ENCODE measurements at places on chromosomes 1 and 21.

- DNase-seq: no peak
Observed at GRCh38 chr1:202551683-202552082, 158.6 kb downstream of the SYT2 start.

DNA sequence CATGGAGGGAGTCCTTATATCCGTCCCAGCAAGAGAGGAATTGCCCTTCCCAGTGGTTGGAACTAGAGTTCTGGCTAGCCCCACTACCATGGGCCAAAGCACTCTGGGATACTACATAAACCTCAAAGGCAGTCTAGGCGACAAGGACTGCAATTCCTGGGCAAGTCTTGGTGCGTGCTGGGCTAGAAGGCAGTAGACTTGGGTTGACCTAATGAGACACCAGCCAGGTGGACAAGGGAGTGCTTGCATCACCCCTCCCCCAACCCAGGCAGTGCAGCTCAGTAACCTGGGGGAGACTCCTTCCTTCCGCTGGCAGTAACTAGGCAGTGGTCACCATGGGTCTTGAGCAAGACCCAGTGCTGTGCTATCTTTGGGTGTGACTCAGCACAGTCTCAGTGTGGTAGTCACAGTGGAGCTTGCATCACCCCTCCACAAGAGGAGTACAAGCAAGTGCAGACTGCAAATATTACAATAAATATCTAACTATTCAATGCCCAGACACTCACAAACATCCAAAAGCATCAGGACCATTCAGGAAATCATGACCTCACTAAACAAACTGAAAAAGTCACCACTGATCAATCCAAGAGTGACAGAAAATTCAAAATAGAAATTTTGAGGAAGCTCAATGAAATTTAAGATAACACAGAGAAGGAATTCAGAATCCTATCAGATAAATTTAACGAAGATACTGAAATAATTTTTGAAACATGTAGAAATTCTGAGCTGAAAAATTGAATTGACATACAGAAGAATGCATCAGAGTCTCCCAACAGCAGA, 84.7 kb upstream of the LYPLAL1 start:
- DNase-seq: no peak

DNA sequence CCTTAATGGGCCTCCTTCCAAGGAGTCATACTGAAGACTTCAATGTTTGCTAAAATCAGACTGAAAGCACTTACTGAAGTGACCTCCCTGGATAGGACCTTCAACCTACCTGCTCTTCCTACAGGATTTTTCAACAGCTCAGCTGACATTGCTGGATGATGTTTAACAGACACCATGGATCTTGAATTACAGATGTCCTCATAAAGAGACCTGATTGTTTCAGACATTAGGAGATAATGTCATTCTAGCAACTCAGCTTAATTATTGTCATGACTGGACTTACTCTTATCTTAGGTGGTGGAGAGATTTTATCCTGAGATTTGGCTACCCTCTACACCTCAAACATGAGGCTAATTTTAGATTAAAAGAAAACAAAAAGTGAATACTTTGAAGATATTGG, 73.9 kb upstream of the SDC3 start:
- no peak for DNase-seq

GRCh38 chr1:242797856-242798255, 273.4 kb upstream of the PLD5 start:
- no peak for DNase-seq

- no peak for DNase-seq
Observed at GRCh38 chr1:94855307-94855700, 35.1 kb downstream of the SLC44A3 start.

GRCh38 chr1:78672428-78672827, 22.8 kb downstream of the IFI44 start:
- DNase-seq: no peak

- no peak for DNase-seq
Observed at GRCh38 chr21:38988509-38989378, 183.0 kb downstream of the ETS2 start.

DNA sequence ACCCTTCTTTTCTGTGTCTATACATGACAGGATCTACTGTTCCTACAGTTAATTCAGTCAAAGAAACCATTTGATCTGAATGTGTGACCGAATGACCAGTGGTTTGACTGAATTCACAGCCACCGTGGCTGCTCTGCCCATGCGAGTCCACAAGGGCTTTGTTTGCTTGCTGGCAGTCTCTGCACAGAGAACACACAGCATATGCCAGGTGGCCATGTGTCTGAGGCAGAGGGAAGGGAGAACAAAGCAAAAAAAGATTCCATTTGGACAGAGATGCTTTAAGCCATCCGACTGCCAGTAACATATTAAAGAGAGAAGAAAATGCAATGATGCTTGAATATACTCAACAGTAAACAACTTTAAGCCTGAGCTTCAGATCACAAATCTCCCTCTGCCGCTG, 737.8 kb upstream of the CXADR start:
- DNase-seq: no peak

GRCh38 chr1:21938732-21939538, 1.8 kb upstream of the HSPG2 start:
- no peak for DNase-seq

DNA sequence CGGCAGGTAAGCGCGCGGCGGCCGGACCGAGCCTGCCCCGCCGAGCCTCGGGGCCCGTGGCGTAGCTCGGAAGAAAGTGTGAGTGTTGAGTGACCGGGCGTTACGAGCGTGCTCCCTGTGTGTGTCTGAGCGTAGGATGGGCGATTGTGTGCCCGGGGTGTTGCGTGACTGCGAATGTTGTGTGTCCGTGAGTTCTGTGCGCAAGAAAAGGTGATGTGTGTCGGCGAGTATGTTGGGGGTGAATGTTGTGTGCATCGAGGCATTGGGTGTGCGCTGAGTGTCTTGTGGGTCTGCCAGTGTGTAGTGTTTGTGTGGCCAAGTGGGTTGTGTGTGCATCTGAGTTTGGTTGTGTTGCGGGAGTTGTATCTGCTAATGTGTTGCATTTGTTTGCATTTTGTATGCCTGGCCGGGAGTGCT, 398 bp downstream of the PTPRU start:
- no peak for DNase-seq

DNA sequence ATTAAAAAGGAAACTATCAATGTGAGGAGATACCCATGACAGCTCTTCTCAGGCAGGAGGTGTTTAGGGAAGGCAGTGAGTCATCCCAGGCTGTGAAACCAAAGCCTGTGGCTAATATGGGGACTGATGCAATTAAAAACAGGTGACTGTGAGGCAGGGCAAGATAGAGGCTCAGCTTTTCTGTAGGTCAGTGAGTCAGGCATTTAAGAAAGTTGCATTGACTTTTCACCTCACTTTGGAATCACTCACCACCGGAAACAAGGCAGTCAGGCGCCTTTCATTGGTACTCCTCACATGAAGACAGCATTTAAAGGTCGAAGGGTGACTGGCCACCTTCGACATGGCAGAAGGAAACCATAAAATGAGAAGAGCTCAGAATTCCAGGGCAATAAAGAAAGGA, 54.5 kb downstream of the PAPPA2 start:
- DNase-seq: no peak

DNA sequence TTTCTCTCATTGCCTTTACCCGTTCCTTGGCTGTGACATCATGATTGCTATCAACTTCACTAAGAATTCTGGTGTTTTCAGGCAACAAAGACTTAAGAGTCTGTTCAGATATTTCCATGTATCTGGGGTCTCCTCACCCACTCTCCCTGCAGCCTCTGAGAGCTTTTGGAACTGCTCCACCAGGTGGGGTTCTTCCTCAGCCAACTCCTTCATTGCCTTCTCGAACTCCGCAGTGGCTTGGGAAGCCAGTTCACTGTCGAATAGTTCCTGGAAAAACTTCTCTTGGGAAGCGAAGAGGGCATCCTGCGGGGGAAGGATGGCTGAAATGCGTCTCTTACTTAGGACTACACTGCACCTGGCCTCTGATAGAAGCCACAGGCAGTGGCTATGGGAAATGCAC, 2.1 kb downstream of the PEX19 start:
- DNase-seq: no peak

- peak; percentile 35 for DNase-seq
Observed at GRCh38 chr1:1058921-1059493, 15.1 kb downstream of the RNF223 start.

- no peak for DNase-seq
Observed at GRCh38 chr1:32984455-32985171, 20.0 kb upstream of the RNF19B start.

DNA sequence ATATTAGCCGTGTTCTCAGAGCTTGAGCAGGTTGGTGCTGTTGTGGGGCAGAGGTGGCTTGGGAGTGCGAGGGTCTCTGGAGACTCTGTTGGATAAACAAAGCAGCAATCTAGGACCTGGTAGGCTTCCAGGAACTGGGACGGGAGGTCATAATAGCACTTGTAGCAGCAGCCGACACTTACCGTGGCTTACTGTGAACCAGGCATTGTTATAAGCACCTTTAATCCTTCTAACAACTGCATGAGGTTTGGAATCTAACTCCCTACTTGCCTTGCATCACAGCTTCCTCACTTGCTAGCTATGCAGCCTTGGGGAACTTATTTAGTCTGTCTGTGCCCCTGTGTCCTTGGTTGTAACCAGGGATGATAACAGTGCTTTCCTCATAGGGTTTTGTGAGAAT, 94.9 kb downstream of the NAV1 start:
- DNase-seq: no peak

DNA sequence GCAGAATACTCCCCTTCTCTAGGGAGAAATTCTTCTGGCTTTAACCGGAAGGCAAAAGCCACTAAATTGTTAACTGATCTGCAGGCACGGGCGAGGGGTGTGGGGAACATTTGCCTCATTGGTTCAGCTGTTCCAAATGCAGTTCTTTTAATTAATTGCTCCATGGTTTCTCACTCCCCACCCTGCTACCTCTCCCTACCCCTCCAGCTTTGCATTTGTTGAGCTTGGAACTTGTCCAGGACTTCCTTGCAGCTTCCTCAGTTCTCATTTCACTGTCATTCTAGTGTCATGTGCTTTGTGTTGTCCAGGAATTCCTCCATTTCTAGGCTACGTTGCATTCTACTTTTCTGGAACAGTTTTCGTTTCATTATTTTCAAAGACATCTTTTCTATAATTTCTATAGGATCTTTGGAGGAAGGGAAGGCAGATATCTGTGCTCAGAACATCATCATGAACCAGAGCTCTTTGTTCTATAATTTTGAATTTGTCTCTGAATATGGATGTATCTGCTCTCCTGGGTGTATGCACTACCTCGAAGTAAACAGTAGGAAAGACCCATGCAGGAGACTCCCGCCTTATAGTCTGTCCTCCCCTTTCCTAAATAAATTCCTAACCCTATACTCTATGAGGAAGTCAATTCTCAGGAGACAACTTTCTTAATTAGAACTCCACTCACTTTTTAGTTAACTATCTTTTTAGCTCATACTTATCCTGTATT, 132.4 kb upstream of the LMO4 start:
- DNase-seq: no peak

GRCh38 chr1:61000327-61000726, 82.0 kb upstream of the NFIA start:
- no peak for DNase-seq
